ENCODE measurements at places on chromosomes 5 and 9. TPM values are rescaled to one million over a fixed set of nuclear protein-coding genes. Genes with fewer than 3 reads are reported as not detected.

Gene SHC3
- 1.1 TPM for total RNA-seq

Gene IER5L
- 4.6 TPM for total RNA-seq

Gene FAM13B
- total RNA-seq, result 22.6 TPM

Gene NFIB
- 116 TPM for total RNA-seq

Gene SLC6A7
- not detected for total RNA-seq

Gene ARSI
- 0.65 TPM for total RNA-seq

Gene ZBED3
- 6.5 TPM for total RNA-seq

- no peak for DNase-seq
These were observed 286.7 kb downstream of the TLE4 start for GRCh38 chr9:79858508-79858907.

DNA sequence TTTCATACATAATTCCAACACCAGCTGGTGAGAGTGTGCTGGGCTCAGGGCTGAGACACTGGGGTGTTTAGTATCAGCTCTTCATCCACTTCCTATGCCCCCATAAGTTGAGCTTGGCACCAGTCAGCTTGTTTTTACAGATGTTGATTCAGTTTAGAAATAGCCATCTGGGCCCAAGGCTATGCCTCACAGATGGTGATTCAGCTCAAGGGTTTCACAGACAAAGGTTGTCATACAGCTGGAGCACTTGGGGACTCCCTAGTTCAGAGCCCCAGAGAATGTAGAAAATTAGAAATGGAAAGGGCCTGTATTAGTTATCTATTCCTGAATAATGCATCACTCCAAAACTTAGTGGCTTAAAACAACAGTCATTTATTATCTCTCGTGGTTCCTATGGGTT lies 10.3 kb upstream of the CRHBP start:
- no peak for DNase-seq

- DNase-seq, result no peak
These were observed 64.5 kb downstream of the TSTD2 start for GRCh38 chr9:97568461-97569275.

DNA sequence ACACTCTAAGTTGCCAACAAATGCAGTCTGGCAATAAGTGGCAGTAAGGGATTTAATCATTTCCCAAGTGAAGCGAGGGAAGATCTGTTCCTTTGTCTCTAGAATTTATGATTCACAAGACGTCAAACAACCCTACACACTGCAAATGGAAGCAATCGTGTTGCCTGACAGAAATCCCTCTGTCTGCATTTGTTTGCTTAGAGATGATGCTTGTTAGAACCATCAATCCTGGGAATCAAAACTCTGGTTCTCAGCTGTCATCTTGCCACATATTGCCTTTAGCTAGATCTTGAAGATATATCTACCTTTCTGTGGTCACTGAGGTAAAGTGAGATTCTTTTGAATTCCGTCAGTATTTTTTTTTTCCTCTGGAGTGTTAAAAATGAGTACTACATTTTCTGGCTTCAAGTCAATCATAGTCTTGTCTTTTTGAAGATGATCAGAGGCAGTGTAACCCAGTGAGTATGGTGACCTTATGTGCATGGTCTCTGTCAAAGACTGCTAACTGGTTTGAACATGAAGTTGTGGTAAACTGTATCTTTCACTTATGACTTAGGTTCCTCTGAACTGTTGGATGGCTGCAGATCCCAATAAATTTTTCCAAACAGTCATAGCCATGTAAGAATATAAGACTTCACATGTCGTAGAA lies 106.4 kb upstream of the STARD4 start:
- DNase-seq, result no peak

DNA sequence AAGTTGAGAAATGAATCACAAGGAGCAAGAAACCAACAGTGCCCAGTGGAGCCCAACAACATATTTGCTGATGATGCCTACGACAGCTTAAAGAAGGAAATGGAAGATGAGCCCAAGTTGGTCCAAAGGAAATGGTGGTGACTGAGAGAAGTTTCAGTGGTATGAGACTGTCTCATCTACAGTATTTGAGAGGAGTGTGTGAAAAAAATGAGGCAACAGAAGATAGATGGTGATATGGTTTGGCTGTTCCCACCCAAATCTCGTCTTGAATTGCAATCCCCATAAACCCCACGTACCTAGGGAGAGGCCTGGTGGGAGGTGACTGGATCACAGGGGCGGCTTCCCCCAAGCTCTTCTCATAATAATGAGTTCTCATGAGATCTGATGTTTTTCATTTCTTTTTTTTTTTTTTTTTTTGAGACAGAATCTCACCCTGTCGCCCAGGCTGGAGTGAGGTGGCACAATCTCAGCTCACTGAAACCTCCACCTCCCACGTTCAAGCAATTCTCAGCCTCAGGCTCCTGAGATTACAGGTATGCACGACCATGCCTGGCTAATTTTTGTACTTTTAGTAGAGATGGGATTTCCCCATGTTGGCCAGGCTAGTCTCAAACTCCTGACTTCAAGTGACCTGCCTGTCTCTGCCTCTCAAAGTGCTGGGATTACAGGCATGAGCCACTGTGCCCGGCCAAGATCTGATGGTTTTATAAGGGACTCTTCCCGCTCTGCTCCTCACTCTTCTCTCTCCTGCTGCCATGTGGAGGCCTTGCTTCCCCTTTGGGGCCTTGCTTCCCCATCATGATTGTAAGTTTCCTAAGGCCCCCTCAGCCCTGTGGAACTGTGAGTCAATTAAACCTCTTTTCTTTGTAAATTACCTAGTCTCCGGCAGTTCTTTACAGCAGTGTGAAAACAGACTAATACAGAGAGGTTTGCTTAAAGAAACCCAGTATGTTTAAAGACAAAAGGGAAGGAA lies 30.2 kb downstream of the EFCAB9 start:
- DNase-seq, result no peak

DNA sequence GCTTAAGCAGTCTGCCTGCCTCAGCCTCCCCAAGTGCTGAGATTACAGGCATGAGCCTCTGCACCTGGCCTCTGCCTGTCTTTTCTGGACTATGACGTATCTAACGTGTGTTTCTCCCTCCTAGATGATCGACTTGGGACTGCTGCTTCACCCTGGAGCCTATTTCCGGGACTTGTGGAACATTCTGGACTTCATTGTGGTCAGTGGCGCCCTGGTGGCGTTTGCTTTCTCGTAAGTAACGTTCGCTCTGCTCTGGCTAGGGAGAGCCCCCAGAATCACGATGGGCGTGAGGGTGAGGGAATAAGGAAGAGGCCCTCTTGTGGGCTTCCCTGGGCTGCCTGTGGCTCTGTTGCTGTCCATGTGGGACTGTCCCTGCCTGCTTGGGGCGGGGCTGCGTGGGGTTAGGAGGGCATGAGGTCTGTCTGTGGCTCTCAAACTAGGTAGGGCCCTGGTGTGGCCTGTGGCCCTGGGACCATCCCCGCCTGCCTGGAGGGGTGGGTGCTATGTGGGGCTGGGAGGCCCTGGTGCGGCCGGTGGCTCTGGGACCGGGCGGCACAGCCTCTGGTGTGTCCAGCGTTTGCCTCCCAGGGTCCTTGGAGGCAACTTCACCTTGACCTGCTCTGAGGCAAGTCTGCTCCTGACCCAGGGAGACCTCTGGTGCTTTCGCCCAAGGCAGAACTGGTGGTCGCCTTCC lies 171.7 kb downstream of the CACNA1B start:
- no peak for DNase-seq

DNA sequence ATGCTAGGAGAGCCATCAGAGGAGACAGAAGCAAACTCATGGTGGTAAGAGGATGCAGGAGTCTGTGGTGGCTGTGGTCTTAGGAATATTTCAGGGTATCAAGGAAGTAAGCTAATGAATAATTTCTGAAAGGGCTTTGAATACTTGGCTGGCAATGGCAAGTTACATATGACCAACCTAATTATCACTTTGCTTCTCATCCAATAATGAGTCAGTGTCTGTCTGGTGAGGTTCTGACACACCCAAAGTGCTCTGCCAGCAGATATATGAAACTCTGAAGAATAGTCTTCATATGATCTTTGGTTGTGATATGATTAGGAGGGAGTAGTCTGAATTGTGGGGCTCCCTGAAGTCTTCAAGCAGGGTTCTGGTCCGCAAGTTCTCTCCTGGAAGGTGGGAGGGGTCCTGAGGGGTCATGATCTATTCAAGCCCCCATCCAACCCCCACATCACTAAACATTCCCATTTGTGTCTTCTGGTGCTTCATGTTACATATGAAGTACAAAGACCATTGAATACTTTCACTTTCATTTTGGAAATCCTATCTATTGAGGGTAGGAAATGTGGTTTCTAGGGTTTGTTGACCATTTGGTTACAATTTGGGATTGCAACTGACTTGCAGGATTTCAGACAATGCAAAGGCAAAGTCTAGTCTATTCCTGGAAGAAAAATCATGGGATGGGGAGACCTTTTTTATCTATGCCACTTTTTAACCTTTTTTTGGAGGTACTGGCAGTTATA lies 199.9 kb upstream of the CDKN2B start:
- DNase-seq, result no peak

DNA sequence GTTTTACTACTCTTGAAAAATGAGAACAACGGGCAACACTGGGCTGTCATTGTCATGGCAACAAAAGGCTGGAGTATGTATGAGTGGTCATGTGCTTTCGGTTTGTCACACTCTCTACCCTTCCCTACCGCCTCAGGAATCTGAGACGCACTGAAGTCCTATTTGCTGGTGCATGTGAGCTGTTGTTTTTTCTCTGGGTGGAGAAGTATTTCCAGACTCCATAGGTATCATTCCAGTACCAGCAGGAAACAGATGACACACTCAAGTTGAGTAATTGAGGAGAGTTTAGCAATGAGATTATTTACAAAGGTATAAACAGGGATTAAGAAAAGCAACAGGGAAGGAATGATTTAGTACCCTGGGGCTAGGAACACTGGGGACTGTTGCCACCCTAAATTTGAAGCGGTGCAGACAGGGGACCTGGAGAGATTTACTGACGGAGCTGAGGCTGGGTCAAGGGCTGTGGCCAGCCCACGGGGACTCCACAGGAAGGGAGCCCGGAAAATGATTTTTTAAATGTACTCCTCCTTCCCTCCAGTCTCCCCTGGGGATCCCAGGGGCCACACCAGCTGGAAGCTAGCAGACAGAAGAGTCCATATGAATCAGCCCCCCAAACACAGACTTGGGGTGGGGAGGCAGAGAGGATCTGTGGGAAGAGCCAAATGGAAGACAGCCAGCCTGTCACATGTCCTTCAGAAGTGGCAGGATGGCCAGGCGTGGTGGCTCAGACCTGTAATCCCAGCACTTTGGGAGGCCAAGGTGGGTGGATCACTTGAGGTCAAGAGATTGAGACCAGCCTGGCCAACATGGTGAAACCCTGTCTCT lies 13.2 kb upstream of the ZBTB43 start:
- DNase-seq, result no peak

- DNase-seq, result no peak
These were observed 163.8 kb downstream of the SEC61B start for GRCh38 chr9:99385814-99386279.

DNA sequence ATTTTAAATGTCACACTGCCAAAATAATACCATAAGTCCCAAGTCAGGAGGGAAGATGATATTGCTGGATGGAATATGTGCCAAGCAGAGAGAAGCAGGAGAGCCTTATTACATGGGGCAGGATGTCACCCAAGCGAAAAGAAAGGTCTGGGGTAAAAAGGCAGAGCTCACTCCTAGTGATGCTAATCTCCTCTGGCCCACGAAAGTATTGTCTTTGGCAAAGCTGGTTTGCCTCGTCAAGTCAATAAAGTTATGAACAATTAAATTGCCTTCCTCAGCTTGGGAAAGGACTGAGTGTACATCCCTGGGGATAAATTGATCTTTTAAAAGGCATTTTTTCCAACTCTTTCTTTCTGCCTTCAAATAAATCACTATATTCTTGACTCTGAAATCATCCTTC lies 220.6 kb downstream of the DMAC1 start:
- DNase-seq, result no peak

DNA sequence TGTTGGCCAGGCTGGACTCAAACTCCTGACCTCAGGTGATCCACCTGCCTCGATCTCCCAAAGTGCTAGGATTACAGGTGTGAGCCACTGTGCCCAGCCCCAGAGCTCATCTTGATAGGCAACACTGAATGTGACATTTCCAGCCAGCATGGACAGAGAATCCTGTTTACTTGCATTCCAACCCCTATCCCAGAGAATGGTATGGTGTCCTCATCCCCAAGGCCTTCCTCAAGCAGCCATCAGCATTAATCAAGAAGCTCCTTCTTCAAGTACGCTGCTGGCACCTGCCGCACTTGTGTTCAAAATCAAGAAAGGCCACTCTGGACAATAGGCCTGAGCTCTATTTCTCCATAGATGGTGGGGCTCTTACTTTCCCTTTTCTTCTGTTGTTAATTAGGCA lies 40.2 kb downstream of the STARD4 start:
- DNase-seq, result no peak

GRCh38 chr5:176780176-176781053 lies 29.9 kb upstream of the UNC5A start:
- no peak for DNase-seq

DNA sequence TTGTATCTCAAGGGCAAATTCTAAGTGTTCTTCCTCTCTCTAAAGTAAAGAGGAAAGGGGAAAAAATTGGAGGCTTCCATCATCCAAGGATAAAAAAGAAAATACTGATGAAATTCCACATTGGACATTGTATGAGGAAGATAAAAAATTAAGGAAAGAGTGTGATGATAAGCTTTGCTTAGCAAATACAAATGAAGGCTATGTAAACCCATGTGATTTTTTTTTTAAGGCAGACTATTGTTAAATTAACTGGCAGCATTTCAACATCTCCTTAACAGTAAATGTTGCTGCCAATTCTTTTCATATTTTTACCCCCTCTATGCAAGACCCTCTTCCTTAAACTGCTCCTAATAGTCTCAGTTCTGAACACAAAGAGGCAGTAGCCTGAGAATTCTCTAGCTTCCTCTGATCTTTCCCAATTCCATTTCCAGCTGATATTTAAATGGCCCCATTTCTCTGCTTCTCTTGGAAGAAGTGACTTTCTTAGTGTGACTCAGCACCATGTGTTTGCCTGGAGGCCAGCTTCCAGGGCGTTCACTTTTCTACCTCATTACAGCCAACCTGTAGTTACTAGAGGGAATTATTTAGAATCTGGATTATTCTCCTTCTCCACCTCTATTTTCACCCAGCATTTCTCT lies 159.7 kb downstream of the TLE1 start:
- DNase-seq, result no peak

GRCh38 chr5:82106207-82106606 lies 134.4 kb downstream of the ATG10 start:
- DNase-seq, result no peak

- DNase-seq, result no peak
These were observed 33.1 kb downstream of the KDM4C start for GRCh38 chr9:6790866-6791265.

DNA sequence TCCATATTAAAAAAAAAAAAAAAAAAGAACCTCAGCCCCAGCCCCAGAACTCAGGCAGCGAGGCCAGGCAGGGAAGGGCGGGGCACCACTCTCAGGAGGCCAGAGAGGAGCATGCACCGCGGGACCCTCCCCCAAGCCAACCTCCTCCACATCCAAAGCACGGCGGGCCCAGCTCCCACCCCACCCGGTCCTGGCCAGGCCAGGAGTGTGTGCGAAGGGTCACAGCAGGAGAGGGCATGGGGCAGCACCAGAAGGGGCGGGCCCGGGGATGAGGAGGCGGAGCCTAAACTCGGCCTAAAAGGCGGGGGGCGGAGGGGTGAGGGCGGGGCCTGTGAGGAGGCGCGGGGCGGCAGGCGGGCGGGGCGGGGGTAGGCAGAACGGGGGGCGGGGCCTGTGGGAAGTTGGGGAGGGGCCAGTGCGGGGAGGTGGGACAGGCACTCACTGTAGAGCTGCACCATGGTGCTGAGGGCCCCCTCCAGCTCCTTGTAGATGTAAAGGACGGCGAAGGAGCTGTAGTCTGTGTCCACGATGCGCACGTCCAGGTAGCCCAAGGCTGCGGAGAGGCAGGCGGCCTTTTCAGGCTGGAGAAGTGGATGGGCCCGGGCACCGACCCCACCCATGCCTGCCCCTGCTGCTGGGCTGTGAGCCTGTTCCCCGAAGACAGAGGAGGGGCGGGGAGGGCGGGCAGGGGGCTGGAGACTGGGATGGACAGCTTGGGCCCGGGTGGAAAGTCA lies 1.2 kb downstream of the LCN15 start:
- peak; percentile 74 for DNase-seq
